Stomach (tissue), 19 donors: ENCODE measurements at places on chromosomes 6 and 20. TPM values are rescaled to one million over a fixed set of nuclear protein-coding genes. Genes with fewer than 3 reads are reported as not detected.

- no peaks in the 10 kb centered on the region for H3K36me3 ChIP-seq
- no peak overlapping the region for H3K4me3 ChIP-seq
- H3K4me1 ChIP-seq: no peaks in the 10 kb centered on the region
- no peaks in the 10 kb centered on the region for H3K27me3 ChIP-seq
Observed at GRCh38 chr6:116797585-116797984, 31.3 kb downstream of the GPRC6A start.

DNA sequence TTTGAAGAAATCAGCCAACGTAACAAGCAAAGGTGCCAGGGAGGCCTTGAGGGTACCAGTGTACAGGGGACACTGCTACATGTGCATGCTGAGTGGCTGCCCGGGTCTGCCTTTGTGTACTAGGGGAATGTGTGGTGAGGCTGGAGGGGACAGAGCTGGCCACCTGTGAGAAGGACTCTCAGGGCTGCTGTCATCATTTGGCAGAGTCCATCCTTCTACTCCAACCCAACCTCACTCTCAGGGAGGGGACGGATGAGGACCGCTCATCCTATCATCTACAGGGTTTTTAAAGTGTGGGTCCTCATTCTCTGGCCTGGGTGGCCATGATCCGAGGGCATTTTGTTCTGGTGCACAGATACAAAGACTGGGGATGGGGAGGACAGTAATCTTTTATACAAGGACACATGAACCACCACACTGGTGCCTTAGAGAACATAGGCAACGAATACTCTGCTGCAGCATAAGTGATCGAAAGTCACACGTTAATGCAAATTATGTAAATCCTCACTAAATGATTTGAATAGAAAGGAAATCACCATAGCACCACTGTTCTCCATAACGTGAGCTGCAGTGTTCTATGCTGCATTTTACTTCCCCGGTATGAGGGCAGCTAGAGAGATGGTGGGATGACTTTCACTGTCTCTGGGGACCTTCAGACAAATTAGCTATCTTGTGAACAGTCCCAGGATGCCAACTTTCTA lies 181.4 kb downstream of the GMPR start:
- H3K4me1 ChIP-seq: peaks cover 16% of the 10 kb centered on the region
- H3K36me3 ChIP-seq: no peaks in the 10 kb centered on the region
- H3K4me3 ChIP-seq: no peak overlapping the region
- H3K27ac ChIP-seq: no peak overlapping the region
- no peak for DNase-seq

- H3K27me3 ChIP-seq: no peaks in the 10 kb centered on the region
- peaks cover 18% of the 10 kb centered on the region for H3K4me1 ChIP-seq
- H3K36me3 ChIP-seq: peaks cover 39% of the 10 kb centered on the region
- H3K4me3 ChIP-seq: no peak overlapping the region
- no peak for DNase-seq
- no peak overlapping the region for H3K27ac ChIP-seq
Observed at GRCh38 chr20:36887752-36888090, 11.8 kb downstream of the TLDC2 start.

CD93 gene
- 2.9 TPM for total RNA-seq

DNA sequence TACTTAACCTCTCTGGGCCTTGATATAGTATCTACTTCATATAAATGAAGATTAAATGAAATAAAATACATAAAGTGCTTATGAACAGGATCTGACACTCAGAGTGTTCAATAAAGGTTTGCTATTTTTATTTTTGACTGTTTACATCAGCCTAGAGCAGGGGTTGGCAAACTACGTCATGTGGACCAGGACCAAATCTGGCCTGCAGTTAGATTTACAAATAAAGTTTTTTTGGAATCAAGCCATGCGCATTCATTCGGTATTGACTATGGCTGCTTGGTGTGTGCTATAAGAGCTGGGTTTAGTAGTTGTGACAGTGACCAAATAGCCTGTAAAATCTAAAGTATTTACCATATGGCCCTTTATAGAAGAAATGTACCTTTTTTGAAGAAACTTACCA lies 20.8 kb downstream of the PEX7 start:
- H3K36me3 ChIP-seq: no peaks in the 10 kb centered on the region
- H3K4me3 ChIP-seq: no peak overlapping the region
- H3K4me1 ChIP-seq: peaks cover 6% of the 10 kb centered on the region
- H3K27ac ChIP-seq: no peak overlapping the region
- H3K27me3 ChIP-seq: no peaks in the 10 kb centered on the region

DNA sequence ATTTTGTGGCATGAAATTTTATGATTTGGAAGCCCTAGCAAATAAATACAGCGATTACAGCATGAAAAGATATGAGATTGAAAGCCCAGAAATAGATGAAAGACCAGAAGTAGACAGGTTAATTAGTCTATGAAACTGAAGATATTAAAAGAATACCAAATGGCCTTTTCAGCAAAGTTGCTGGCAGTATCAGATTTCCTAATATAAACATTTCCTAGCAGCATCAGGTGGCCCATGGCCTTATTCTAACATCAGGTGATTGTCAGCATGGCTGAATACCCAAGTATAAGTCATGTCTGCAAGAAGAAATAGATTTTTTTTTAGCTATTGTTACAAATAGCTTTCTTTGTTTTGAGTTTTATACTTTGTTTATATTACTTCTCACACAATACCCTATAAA lies 93.2 kb downstream of the CLVS2 start:
- no peaks in the 10 kb centered on the region for H3K4me1 ChIP-seq
- H3K27ac ChIP-seq: no peak overlapping the region
- H3K36me3 ChIP-seq: no peaks in the 10 kb centered on the region
- no peaks in the 10 kb centered on the region for H3K27me3 ChIP-seq

ELOVL4 gene
- total RNA-seq: 2.3 TPM

DNA sequence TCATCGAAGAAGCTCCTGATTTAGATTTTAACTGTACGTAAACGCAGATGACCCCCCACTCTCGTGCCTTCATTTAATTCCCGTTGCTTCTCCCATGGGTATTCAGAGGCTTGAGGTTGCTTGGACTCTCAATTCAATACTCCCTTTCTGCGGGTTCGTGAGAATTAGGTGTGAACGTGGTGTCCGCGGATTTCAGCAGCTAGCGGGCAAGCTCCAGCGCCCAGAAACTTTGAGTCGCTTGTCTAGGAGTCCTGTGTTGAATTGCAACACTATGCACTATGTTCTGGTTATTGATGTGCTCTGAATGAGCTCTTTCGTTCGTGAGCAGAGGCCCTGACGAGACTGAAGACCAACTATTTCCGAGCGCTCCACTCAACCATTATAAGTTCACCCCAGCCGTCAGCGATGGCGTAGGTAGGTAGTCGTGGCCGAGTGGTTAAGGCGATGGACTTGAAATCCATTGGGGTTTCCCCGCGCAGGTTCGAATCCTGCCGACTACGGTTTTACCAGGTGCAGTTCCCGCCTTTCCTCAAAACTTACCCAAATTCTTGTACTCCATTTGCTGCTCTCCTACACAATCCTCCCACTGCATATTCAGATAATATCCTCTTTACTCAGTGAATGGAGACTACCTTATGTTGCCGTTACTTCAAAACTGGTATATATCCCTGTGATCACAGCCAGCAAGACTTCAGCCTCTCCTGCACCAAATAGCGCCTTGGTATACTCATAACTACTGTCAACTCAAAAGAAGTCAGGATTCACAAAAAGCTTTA lies 72.6 kb upstream of the ZNF184 start:
- peaks cover 12% of the 10 kb centered on the region for H3K27me3 ChIP-seq
- H3K36me3 ChIP-seq: no peaks in the 10 kb centered on the region
- peak; percentile 14 for DNase-seq
- no peak overlapping the region for H3K4me3 ChIP-seq
- H3K27ac ChIP-seq: no peak overlapping the region
- H3K4me1 ChIP-seq: peaks cover 17% of the 10 kb centered on the region

CDSN gene
- total RNA-seq: not detected

DNA sequence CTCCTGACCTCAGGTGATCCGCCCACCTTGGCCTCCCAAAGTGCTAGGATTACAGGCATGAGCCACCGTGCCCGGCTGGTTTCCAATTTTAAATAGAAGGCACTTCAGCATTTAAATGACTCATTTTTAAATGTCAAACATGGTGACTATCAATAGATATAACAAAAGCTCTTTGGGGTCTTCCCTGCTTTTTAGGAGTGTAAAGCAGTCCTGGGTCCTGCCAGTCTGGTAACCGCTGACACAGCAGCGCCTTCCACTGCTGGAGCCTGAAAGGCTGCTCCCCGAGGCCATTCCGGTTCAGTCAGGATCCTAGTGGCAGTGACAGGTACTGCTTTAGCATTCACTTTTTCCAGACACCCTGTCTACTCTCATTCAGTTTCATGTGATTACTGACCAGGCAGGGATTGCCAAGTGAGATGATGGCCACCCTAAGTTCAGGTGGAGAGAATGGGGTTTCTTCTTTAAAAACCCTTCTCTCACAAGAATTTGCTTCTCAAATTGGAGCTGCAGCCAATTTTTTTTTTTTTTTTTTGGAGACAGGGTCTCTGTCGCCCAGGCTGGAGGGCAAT lies 5.1 kb downstream of the DIDO1 start:
- H3K4me3 ChIP-seq: no peak overlapping the region
- peak; percentile 59 for DNase-seq
- no peak overlapping the region for H3K27ac ChIP-seq
- H3K36me3 ChIP-seq: no peaks in the 10 kb centered on the region

- H3K27me3 ChIP-seq: no peaks in the 10 kb centered on the region
- no peaks in the 10 kb centered on the region for H3K4me1 ChIP-seq
- no peak for DNase-seq
- no peak overlapping the region for H3K4me3 ChIP-seq
- peaks cover 56% of the 10 kb centered on the region for H3K36me3 ChIP-seq
Observed at GRCh38 chr20:51650685-51651134, 108.2 kb upstream of the NFATC2 start.

TRIM38 gene
- 11.3 TPM for total RNA-seq

- H3K4me1 ChIP-seq: no peaks in the 10 kb centered on the region
- no peaks in the 10 kb centered on the region for H3K27me3 ChIP-seq
- H3K27ac ChIP-seq: no peak overlapping the region
- H3K4me3 ChIP-seq: no peak overlapping the region
Observed at GRCh38 chr6:75863784-75864183, 114.7 kb downstream of the MYO6 start.

DNA sequence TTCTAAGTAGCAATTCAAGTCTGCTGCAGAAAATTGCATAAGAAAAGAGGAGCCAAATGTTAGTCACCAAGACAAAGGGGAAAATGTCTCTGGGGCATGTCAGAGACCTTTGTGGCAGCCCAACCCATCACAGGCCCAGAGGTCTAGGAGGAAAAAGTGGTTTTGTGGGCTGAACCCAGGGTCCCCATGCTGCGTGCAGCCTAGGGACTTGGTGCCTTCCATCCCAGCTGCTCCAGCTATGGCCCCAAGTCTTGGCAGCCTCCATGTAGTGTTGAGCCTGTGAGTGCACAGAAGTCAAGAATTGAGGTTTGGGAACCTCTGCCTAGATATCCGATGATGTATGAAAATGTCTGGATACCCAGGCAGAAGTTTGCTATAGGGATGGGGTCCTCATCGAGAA lies 181.1 kb downstream of the ASCC3 start:
- no peak for DNase-seq
- H3K27ac ChIP-seq: no peak overlapping the region
- no peak overlapping the region for H3K4me3 ChIP-seq
- H3K27me3 ChIP-seq: no peaks in the 10 kb centered on the region
- no peaks in the 10 kb centered on the region for H3K4me1 ChIP-seq

DNA sequence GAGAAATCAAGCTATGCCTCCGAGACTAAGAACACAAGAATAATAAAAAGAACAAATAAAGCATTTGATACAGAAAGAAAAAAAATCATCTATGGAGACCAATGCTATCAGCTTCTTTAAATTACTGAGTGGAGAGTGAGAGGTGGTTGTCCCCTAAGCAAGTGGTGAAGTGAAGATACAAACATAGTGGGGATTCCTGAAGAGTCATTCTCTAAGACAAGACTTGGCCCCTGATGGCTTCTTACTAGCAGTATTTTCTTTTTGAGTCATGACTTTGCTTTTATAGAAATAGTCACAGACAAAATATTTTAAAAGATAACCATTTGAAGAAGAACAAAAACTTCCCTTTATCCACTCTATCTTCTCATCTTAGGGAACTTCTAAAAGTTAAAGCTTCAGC lies 261.4 kb upstream of the PRDM1 start:
- no peaks in the 10 kb centered on the region for H3K36me3 ChIP-seq
- no peak for DNase-seq
- H3K27ac ChIP-seq: no peak overlapping the region
- no peaks in the 10 kb centered on the region for H3K27me3 ChIP-seq

CST7 gene
- total RNA-seq: not detected

DNA sequence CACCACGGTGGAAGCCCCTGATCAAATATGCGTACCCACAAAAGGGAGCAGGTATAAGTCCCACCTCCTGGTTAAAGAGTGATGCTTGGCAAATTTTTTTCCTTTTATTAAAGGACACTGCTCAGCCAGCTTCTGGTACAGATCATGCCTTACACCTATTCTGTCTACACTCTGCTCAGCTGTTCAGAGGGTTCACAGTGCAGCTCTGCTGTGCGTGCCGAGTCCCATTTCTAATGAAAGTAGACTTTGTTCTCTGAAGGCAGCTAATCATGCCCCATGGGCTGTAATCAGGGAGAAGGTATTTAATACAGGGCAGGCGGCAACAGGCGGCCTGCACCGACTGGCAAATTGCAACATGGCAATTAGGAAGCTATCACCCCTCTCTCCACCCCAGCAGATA lies 16.3 kb downstream of the LRRC73 start:
- no peaks in the 10 kb centered on the region for H3K27me3 ChIP-seq
- no peak for DNase-seq
- no peak overlapping the region for H3K4me3 ChIP-seq
- peaks cover 21% of the 10 kb centered on the region for H3K36me3 ChIP-seq
- peaks cover 12% of the 10 kb centered on the region for H3K4me1 ChIP-seq
- H3K27ac ChIP-seq: peak overlapping the region; percentile 42

DNA sequence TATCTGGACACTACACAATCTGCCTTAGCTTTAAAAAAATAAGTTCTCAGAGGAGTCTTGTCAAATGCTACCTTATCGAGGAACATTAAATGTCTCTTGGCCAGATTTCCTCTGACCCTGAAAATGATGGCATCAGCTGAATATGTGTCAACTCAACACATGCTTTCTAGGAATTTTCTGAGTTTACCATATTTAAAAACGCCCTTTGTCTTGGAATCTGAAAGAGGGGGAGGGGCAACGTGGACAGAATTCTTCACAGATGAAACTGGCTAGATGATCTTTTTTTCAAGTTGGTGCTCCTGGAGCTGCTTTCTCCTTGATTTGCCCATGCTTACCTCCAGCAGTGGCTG lies 5.1 kb downstream of the SOX4 start:
- H3K27ac ChIP-seq: no peak overlapping the region
- H3K4me3 ChIP-seq: no peak overlapping the region
- peaks cover 13% of the 10 kb centered on the region for H3K4me1 ChIP-seq
- no peaks in the 10 kb centered on the region for H3K36me3 ChIP-seq
- peak; percentile 49 for DNase-seq

- no peak overlapping the region for H3K27ac ChIP-seq
- no peaks in the 10 kb centered on the region for H3K4me1 ChIP-seq
- DNase-seq: no peak
Observed at GRCh38 chr6:144990784-144991183, 705.6 kb downstream of the UTRN start.

DNA sequence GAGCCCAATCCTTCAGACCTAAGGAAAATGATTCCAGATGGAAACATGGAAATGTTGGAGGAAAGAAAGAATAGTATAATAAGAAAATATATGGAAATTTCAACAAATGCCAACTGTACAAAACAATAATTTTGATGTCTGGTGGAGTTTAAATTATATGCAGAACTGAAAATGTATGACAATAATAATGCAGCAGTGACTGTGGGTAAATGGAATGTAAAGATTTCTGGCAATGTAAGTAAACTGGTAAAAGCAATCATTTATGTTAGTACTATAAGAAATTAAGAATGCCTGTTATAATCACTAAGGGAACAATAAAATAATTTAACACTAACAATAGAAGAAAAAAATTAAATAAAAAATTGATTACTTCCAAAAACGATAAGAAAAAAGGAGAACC lies 89.0 kb downstream of the EDN1 start:
- H3K27me3 ChIP-seq: no peaks in the 10 kb centered on the region
- no peak for DNase-seq
- H3K4me3 ChIP-seq: no peak overlapping the region
- H3K36me3 ChIP-seq: no peaks in the 10 kb centered on the region
- H3K27ac ChIP-seq: no peak overlapping the region
